ENCODE measurements at places on chromosomes 5 and 9. TPM values are rescaled to one million over a fixed set of nuclear protein-coding genes. Genes with fewer than 3 reads are reported as not detected.

DNA sequence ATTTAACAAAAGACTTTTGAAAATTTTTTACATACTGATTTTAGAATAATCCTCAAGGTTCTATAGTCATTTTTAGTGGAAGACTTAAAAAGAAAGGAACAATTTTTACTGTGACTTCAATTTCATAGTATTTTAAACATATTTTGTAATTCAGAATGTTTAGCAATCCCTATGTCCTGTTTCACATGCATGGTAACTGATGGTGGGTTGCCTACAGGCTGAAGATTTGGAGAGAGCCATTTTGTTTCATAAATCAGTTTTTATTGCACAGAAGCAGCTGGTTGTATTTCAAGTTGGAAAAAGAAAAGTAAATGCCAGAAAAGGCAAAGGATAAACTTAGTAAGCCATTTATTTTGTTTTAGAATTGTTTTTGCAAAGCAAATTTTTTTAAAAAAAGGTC lies 24.0 kb downstream of the STARD4 start:
- no peak for DNase-seq

DNA sequence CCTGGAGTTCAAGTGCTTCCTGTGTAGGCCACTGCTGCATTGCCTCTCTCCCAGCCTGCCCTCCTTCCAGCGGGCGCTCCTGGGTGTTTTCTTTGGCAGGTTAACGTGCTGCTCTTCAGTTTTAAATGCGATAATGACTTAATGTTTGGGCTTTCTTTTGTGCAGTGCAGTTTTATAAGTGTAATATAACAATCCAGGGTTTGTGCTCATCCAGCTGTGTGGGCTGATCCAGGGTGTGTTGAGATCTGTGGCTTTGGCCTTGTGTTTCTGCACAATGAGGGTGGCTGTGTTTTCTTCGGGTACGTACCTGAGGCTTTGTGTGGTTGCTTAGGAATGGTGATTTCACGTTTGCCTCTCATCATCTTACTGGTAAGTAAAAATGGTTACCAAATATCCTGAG lies 50.6 kb downstream of the PCSK5 start:
- no peak for DNase-seq

DNA sequence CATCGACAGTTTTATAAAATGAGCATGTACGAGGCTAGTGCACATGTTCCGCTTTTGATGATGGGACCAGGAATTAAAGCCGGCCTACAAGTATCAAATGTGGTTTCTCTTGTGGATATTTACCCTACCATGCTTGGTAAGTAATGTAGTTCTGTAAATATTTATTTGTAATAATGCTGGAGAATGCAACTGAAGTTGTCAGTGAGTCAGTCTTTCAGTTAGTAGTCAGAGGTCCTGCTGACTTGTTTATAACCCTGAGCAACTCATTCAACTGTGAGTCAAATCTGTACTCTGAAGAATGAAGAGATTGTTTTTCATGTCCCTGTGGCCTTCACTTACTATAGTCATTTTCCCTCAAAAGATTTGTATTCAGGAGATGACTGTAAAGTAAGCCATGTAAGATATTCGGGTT lies 28.4 kb upstream of the GPR150 start:
- no peak for DNase-seq

DNA sequence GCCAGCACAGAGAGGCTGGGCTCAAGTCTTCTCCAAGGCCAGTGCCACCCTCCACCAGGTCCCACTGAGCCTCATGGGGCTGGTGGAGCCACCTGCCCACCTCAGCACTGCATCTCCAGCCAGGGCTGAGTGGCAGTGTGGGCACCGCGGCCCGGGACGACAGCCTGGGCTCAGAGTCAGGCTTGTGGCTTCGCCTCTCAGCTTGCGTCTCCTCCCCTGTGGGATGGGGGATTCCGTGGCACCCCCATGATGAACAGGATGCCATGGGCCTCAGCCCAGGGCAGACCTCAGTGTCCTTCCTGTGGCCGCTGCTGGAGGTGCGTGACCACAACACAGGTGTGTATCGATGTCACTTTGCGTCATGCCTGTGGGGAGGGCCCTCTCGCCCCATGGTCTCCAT lies 136.4 kb upstream of the PPP1R26 start:
- DNase-seq, result no peak

DNA sequence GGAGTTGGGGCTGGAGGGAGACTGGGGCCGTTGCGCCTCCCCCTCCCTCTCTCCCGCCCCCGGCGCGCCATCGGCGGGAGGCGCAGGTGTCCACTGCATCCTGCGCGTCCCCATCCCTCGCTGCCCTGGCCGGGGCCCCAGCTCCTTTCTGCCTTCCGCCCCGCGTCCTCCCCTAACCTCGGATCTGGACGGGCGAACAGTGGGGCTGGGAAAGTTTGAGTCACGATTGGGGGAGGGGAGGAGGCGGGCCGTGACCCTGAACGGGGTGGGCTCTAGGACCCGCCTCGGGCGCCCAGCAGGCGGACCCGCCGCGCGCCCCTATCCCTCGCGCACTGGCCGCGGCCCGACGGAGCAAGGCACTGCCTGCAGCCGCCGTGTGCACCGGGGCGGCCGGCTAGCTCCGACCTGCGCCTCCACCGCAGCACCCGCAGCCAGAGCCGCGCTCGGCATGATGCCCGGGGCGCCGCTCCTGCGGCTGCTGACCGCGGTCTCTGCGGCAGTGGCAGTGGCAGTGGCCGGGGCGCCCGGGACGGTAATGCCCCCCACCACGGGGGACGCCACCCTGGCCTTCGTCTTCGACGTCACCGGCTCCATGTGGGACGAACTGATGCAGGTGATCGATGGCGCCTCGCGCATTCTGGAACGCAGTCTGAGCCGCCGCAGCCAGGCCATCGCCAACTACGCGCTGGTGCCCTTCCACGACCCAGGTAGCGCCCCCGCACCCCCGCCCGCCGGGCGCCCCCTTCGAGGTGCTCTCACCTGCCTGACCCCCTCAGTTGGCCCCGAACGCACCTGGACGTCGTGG lies at the start of gene HMCN2:
TSS of gene HMCN2 (plus strand) at position 330 of the 805 bp plus-strand sequence. CDS start at position 449, 119 bp downstream.
- no peak for DNase-seq

- no peak for DNase-seq
Measured at GRCh38 chr5:34571677-34572041, 84.5 kb upstream of the RAI14 start.

GRCh38 chr5:135008981-135009735 lies 24.9 kb downstream of the PITX1 start:
- DNase-seq, result no peak

- no peak for DNase-seq
Measured at GRCh38 chr9:109031241-109031640, 17.9 kb upstream of the CTNNAL1 start.

- DNase-seq, result no peak
Measured at GRCh38 chr5:80701597-80701996, 46.8 kb upstream of the DHFR start.

GRCh38 chr9:97688654-97689053 lies 8.5 kb downstream of the XPA start:
- no peak for DNase-seq

The MEIKIN gene
- total RNA-seq, result not detected

The KIF4B gene
- 0.06 TPM for total RNA-seq

The PPP2R2B gene
- not detected for total RNA-seq

The DMGDH gene
- total RNA-seq, result not detected

The PRDM9 gene
- total RNA-seq, result not detected
